ENCODE measurements at places on chromosomes 3 and 15.

DNA sequence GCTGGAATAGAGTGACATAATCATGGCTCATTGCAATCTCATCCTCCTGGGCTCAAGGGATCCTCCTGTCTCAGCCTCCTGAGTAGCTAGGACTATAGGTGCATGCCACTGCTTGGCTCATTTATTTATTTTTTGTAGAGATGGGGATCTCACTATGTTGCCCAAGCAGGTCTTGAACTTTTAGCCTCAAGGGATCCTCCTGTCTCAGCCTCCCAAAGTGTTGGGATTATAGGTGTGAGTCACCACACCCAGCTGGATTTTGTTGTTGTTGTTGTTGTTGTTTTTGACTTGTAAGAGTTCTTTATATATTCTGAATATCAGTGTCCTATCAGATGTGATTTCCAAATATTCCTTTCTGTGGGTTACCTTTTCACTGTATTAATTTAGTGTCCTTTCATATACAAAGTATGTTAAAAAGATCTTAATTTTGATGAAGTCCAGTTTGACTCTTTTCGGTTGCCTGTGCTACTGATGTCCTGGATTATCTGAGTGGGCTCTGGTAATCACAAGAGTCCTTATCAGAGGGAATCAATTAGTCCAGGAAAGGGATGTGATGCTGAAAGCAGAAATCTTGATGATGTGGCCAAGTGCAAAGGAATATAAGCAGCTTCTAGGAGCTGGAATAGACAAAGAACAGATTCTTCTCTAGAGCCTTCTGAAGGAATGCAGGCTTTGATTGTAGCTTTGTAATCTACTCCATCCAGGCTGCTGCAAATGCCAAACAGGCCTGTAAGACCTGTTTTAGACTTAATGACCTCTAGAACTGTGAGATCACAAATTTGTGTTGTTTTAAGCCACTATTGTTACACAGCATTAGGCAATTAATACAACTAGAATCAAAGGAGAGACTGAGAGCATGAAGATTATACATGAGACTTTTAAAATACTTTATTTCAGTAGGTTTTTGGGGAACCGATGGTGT lies 30.2 kb downstream of the NCK1 start:
- DNase-seq: no peak

DNA sequence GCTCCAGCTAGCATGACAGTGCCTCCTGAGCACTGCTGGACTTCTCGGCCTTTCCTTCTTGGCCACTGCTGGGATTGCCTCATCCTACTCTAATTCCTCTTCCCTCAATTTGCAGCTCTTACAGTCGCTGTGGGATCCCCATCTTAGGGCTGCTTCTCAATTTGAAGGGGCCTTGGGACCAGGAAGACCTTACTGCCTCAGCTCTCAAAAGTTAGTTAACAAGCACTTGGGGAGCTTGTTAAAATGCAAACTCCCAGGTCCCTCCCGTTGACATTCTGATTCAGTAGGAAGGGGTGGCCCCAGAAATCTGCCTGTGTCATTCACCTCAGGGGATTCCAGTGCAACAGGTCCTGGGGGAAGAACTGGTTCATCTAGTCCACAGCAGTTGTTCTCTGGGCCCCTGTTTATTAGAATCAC lies 14.8 kb downstream of the BDH1 start:
- DNase-seq: no peak

DNA sequence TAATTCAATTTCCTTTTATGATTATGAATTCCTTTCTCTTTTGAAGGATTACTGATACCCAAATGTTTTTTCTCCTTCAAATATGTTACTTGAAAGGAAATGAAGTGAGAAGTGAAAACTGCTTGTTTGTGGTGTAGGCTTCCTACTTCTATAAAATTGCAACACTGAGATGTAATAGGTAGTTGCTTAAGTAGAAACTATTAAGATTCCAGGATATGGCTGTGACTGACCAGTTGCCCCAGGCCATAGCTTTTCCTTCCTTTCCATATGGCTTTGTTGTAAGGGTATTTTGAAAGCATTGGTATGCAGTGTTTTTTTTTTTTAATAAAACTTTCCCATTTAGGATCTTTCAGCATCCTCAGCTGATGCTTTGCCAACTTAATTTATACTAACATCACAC lies 28.5 kb downstream of the DNAJC13 start:
- DNase-seq: no peak

DNA sequence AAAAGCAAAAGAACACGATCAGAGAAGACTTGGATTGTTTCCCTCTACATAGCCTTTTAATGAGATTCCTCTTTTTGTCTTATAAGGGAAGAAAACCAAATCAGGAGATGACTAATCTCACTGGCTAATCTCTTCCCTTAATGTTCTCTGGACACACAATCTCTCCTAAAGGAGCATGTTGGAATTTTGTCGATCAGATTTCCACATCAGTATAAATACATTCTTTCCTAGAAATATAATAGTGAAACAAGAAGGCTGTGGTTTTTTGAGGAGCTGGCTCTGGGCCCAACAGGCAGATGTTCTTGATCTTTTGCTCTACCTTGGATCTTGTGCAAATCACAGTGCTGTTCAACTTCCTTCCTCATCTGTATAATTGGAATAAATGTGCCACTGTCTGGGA lies 94.0 kb downstream of the GTPBP8 start:
- DNase-seq: no peak

- DNase-seq: no peak
Measured at GRCh38 chr15:50249704-50250103, 15.8 kb downstream of the HDC start.

DNA sequence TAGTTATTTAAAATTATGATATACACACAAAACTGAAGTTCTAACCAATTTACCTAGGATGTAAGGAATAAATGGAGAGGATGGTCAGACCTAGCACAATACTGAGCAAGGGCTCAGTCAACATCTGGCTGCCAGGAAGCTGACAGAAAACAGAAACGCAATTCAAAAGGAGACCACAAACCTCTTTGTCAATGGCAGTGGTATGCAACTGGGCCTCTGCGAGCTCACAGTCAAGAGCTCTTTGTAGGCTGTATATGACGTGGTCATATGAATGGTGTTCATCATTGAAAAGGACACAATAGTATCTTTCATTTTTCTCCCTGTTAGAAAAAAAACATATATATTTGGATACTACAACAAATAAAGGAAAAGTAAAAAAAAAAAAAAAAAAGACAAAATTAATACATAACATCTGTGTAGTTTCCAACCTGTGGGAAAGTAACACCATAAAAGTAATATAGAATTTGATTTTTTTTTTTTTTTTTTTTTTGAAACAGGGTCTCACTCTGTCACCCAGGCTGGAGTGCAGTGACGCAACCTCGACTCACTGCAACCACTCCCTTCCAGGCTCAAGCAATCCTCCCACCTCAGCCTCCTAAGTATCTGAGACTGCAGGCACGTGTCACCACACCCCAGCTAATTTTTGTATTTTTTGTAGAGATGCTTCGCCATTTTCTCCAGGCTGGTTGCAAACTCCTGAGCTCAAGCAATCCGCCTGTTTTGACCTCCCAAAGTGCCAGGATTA lies 37.9 kb downstream of the UBR1 start:
- no peak for DNase-seq

- DNase-seq: peak; percentile 60
Measured at GRCh38 chr15:77034695-77035489, 36.0 kb downstream of the TSPAN3 start.

DNA sequence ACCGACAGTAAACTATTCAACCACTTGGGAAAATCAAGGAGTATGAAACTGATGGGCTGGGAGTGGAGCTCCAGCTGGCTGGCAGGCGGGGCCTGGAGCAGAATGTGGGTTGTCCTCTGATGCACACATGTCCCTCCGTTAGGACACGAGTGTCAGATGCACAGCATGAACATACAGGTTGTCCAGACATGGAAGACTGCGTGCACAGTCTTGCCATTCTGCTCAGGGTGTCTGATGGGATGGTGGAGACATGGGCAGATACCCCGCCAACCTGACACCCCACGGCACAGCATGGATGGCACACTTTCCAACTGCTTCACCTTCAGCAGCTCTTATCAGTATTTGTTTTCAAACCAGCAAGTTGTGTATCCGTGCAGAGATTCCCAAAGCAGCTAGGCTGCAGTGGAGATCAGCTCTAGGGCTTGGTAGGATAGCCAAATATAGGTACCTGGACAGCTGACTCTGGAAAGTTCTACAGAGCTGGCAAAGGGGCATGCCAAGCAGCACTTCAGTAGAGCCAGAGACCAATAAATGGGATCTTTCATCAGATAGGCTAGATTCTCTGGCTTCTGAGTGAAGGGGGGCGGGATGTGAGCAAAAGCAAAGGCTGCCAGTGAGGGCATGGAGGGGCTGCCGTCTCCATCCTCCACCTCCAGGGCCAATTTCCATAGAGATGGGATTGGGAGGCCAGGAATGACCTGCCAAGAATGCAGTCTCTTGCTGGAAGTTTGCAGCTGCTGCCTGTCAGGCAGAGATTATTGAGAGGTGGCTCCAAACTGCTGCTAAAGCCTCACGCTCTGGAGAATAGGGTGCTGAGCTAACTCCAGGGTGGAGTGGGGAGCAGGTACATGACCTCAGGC lies 47.2 kb upstream of the KY start:
- DNase-seq: no peak

- DNase-seq: no peak
Measured at GRCh38 chr15:52005748-52006701, 13.0 kb upstream of the MAPK6 start.

- DNase-seq: no peak
Measured at GRCh38 chr15:86229936-86230335, 150.3 kb downstream of the AGBL1 start.

DNA sequence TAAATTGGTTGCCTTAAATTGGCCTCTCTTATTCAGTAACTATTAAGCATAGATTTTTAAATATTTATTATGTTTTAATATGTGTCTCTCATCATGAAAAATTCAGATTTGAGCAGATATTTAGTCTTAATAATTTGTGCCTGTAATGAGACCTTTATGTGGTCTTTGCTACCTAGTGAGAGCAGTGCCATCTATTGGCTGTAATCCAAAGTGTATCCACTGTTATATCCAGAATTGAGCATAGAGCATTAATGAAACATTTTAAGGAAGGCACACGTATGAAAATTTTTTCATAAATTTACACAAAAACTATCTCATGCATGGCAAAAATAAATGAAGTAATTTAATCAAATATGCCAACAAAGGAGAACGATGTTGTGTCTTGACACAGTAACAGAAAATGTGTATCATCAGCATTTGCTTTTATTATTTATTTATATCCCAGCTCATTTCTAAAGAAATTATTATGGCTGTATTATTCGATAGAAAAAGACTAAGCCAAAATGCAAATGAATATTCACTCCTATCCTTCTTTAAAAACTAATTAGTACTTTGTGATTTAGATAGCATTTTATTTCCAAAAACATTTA lies 203.5 kb downstream of the RSRC1 start:
- no peak for DNase-seq

GRCh38 chr3:126166009-126166408 lies 14.4 kb downstream of the ALDH1L1 start:
- DNase-seq: no peak

Data from CD4-positive, alpha-beta T cell (primary cell).